ENCODE measurements at places on chromosomes 6 and 20. TPM values are rescaled to one million over a fixed set of nuclear protein-coding genes. Genes with fewer than 3 reads are reported as not detected.
A peak's percentile ranks its signal among the peaks of the same experiment; 100 is the strongest.

The GFOD1 gene
- polyA plus RNA-seq: 2.5 TPM

The SLCO4A1 gene
- polyA plus RNA-seq: 0.31 TPM

The OXT gene
- not detected for polyA plus RNA-seq

The C20orf144 gene
- polyA plus RNA-seq: 0.45 TPM

GRCh38 chr6:112180095-112180820 is 74.1 kb downstream of the LAMA4 start:
- DNase-seq: peak; percentile 68

GRCh38 chr20:21373436-21373835 is 23.9 kb downstream of the NKX2-4 start:
- no peak for DNase-seq

GRCh38 chr6:82869493-82869892 is 196.1 kb downstream of the UBE3D start:
- DNase-seq: no peak

- no peak for DNase-seq
These were observed 163.4 kb upstream of the HEY2 start for GRCh38 chr6:125586074-125586473.

DNA sequence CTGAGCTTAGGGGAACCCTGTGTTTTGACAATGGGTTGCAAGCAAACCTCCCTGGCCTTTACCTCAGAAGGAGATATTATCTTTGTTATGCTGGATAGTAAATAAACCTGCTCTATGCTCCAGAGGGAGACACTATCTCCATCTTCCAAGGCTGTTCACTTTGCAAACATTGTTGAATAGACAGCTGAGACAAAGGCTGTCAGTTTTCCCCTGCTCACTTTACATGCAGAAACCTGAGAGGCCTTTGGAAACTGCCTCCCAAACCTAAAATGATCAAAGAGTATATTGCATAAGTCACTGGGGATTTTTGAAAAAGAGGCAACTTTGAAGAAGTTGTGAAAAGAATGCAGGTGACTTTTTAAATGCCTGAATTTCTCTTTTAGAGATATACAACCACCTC is 61.6 kb downstream of the MRAP2 start:
- no peak for DNase-seq

DNA sequence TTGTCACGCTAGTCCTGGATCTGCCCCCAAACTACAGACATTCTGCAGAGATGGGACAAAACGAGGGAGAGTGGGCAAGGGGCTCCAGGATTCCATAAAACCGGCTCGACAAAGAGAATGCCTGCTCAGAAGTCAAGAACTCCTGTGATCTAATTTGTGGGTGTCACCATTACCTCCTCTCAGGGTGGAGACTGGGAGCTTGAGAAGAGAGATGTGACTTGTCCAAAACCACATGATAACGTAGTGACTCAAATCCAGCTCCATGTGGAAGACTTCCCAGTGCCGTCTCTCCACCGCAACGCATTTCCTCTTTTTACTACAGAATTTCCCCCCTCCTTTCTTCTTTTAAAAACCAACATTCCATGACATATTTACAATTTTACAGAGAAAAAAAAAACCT is 44.3 kb downstream of the TRERF1 start:
- no peak for DNase-seq

- no peak for DNase-seq
These were observed 116.8 kb upstream of the BACH2 start for GRCh38 chr6:90413396-90413795.

Data from left renal pelvis (tissue), 4 donors.